Uterus (tissue), 4 donors: ENCODE measurements at places on chromosomes 1 and 21. TPM values are rescaled to one million over a fixed set of nuclear protein-coding genes. Genes with fewer than 3 reads are reported as not detected.

SLC45A3 gene
- 0.88 TPM for total RNA-seq

DNA sequence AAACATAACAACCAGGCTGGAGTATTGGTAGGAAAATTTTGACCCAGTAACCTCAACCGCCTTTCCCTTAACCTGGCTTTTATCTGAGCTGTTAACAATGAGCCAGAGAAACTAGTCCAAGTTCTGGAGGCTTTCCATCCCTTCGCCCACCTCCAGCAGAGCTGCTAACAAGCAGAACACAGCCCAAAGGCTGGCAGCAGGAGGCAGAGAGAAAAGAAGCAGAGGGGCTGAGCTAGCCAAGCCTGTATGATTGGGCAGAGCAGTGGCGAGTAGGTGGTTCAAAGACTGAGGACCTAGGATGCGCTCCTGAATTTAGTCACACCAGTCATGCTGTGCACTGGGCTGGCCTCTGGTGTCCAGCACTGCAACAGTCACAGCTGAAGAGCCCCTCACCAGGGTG, 123.0 kb downstream of the TNR start:
- DNase-seq = no peak

- DNase-seq = no peak
Observed at GRCh38 chr1:145716641-145717345, 2.5 kb upstream of the CD160 start.

SLAMF8 gene
- 0.28 TPM for total RNA-seq

RCAN3 gene
- 4.5 TPM for total RNA-seq

DNA sequence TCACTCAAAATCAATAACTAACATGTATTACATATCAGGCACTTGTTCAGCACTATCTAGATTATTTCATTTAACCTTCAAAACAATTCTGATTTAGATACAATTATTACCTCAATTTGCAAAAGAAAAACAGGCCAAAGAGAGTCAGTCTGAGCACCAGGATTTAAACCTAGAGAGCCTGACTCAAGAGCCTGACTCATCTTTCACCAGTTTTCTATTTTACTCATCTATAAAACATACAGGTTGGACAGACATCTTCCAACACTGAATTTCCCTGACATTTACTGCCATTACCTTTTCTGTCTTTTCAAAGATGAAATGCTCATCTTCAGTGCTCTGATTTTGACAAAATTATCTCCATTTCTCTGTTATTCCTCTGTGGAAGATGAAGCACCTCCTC, 116.5 kb downstream of the MRPL39 start:
- DNase-seq = no peak

- no peak for DNase-seq
Observed at GRCh38 chr1:183002797-183003196, 20.4 kb upstream of the LAMC1 start.

- DNase-seq = no peak
Observed at GRCh38 chr1:30311749-30312148, 411.6 kb downstream of the MATN1 start.

- no peak for DNase-seq
Observed at GRCh38 chr1:62601457-62601856, 4.1 kb downstream of the ANGPTL3 start.

GRCh38 chr1:210259561-210259960, 27.0 kb downstream of the SERTAD4 start:
- DNase-seq = no peak

CAMK1G gene
- total RNA-seq = not detected

EDARADD gene
- total RNA-seq = 1.2 TPM

- no peak for DNase-seq
Observed at GRCh38 chr1:41720861-41721410, 197.8 kb downstream of the HIVEP3 start.

- no peak for DNase-seq
Observed at GRCh38 chr1:160733898-160734297, 5.1 kb upstream of the SLAMF7 start.

SWT1 gene
- 18.7 TPM for total RNA-seq

KCNN3 gene
- total RNA-seq = 13.6 TPM

OR2L3 gene
- not detected for total RNA-seq
